ENCODE measurements at places on chromosomes 7 and 10. TPM values are rescaled to one million over a fixed set of nuclear protein-coding genes. Genes with fewer than 3 reads are reported as not detected.

Gene KAZALD1
- 3.6 TPM for total RNA-seq

Gene FAM24B
- not detected for total RNA-seq

Gene ASB10
- not detected for total RNA-seq

Gene GLI3
- 43.0 TPM for total RNA-seq

GRCh38 chr10:681670-682318, 7.7 kb downstream of the DIP2C start:
- no peak for DNase-seq

DNA sequence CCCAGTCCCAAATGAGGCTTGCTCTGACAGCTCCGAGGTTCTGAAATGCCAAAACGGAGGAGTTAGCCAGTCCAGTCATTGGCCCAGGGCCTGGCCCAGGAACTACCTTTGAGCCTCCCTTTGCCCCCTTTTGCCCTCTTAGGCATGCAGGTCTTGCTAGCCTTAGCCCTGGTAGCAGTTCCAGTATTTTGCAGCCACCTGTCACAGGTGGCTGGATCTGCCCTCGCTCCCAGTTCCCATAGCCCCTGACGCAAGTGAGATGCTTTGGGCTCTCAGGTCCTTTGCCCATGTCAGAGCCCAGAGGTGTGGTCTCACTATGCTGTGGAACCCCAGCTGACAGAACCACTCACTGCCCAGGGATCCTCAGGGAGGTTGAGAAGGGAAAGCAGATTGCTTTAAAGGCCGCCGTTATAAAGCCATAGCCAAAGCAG, 42.0 kb downstream of the GPRIN2 start:
- peak; percentile 26 for DNase-seq

Data from H9 (cell line).